ENCODE measurements at places on chromosomes 4 and X. TPM values are rescaled to one million over a fixed set of nuclear protein-coding genes. Genes with fewer than 3 reads are reported as not detected.

GRCh38 chr4:140335076-140335475 is 38.4 kb upstream of the SCOC start:
- no peak for DNase-seq

- no peak for DNase-seq
Measured at GRCh38 chr4:159069922-159070321, 33.0 kb upstream of the RAPGEF2 start.

GRCh38 chr4:36273276-36273675 is 8.1 kb upstream of the DTHD1 start:
- no peak for DNase-seq

DNA sequence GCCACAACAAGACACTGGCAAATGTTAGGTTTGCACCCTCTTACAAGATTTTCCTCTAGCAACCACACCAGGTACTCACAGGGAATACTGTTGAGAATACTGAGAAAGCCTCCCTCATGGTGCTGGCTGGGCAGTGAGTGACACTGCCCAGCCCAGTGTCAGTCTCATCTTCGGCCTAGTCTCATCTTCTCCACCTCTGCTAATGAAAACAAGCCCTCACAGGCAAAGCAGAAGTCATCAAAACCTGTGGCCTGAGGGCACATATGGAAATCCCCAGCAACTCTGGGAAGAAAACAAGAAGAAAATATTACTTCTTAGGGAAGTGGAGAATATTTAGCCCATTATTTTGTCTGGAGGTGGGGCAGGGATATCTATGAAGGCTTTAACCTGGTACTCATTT is 7.9 kb upstream of the ADAM29 start:
- no peak for DNase-seq

GRCh38 chrX:111857534-111858060 is 18.4 kb upstream of the TRPC5OS start:
- no peak for DNase-seq

GRCh38 chr4:43132010-43132582 is 239.6 kb downstream of the GRXCR1 start:
- peak; percentile 67 for DNase-seq

- no peak for DNase-seq
Measured at GRCh38 chrX:111168314-111168713, 72.3 kb downstream of the PAK3 start.

GRCh38 chrX:105822138-105823091 is at the start of gene NRK:
Gene NRK (plus strand): TSS chrX:105822539. CDS start chrX:105822846, 307 bp downstream.
- DNase-seq = no peak

GRCh38 chrX:130769835-130770234 is 133.2 kb downstream of the ENOX2 start:
- DNase-seq = no peak

DNA sequence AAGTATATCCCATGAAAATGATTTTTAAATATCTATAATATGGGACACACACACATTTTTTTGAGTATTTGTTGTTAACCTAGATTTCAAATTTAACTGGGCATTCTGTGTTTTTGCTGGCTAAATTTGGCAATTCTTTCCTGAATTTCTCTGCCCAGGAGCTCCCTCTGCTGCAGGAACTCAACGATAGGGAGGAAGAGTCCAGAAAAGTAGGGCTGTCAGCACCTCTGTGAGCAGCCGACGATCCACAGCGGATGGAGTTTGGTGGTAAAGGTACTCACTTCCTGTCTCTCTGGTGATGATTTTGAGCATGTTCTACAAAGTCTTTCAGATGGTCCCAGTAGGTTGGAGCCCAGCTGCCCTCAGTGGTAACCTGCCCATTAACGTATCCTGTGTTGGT is 23.1 kb upstream of the TMEM184C start:
- peak; percentile 25 for DNase-seq

GRCh38 chrX:23980011-23980441 is 47.0 kb downstream of the KLHL15 start:
- no peak for DNase-seq

- no peak for DNase-seq
Measured at GRCh38 chr4:137946453-137947174, 295.5 kb downstream of the SLC7A11 start.

GRCh38 chrX:134774190-134775048 is 116.1 kb upstream of the PLAC1 start:
- no peak for DNase-seq

GRCh38 chr4:105878668-105879067 is 16.6 kb upstream of the NPNT start:
- no peak for DNase-seq

GRCh38 chr4:146654687-146655520 is 16.2 kb downstream of the POU4F2 start:
- no peak for DNase-seq

DNA sequence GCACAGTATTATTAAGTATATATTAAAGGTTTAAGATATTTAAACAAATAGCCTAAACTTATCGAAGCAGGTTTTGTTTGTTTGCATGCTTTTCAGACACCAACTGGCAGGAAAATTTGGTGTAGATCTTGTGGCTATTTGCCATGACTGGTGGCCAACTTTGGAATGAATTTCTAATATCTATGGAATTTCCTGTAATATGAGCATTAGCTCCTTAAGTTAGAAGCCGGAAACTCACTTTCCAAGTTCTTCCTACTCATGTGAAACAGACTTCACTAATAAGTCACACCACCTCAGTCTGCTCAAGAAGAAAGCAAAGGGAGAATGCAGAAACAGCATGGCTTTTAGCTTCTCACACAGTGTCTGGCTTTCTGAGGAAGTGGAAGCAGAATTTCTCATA is 563.9 kb downstream of the GRXCR1 start:
- DNase-seq = no peak

DNA sequence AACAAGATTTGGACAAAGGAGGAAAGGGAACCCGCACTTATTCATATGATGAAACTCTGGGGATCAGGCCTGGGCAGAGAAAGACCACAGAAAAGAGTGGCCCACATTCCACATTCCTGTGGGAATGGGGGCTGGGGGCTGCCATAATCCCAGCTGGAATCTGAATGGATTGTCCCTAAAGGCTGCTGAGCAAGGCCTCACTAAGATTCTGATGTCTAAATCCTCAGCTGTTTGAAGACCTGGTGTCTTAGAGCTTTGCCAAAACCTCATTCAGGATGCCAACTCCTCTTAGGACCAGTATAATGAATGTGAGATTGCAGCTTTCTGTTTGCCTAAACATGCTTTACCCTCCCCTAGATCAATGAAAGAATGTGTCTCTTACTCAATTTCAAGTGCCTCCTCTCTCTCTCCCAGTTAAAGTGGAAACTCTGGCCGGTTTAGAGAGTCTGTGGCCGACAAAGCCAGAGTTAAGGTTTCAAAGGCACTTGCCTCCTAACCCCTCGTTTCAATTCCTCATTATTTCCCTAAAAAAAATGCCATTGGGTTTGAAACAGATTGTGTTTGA is 33.3 kb upstream of the GPC4 start:
- DNase-seq = no peak

DNA sequence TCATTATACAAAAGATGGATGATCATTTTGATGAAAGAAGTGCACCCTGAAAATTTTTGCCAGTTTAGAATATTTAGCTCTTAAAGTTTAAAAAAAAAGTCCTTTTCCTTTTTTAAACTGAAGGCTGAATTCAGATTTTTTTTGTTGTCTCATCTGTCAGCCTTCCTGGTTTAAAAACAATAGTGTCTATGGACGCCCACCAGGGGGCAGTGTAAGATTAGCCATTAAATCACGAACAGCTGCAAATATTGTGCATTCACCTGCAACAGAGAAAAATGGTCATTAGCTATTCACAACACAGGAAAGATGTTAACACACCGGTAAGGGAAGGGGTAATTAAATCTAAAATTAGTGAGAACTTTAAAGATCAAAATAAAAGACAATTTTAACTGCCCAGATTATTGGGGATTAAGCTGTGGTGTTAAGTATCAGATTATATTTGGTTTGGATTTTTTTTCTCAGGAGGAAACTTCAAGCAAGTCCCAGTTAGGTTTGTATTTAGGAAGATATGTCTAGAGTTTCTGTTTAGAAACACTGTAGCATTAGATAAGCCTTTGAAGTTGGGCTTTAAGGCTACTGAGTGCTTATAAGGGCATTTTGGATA is 4.4 kb upstream of the CXorf38 start:
- peak; percentile 78 for DNase-seq

GRCh38 chrX:10828640-10829039 is 208.3 kb upstream of the MID1 start:
- no peak for DNase-seq

DNA sequence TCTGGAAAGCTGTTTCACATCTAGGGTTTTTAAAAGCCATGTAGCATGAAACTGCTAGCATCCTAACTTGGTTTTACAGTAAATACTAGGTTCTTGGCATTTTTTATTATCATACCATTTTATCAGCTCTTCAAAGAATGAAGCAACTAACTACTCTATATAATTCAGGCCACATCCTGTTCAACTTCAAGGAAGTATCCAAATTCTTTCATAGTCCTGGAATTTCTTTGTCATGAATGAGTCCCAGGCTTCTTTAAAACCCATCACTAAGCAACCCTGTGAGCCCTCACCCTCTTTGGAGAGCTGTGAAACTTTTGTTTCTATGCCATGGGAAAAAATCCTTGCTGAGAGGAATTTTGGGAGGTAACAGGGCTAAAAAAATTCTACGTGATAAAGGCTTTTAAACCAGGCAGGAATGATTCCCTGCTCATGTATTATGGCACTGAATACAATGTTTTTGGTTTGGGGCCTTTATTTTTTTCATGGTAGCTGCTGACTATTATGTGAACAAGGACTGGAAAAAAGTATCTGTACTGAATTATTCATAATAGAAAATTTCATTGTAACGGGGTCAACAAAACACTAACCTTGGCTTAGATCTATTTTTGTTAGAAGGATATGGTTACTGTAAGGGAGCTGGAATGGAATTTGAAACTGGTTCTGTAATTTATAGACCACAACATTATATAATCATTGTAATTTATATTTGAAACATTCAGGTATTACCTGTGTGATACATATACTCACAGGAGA is 164.9 kb downstream of the DCTD start:
- no peak for DNase-seq

GRCh38 chr4:90542216-90542615 is 415.0 kb downstream of the CCSER1 start:
- DNase-seq = no peak

DNA sequence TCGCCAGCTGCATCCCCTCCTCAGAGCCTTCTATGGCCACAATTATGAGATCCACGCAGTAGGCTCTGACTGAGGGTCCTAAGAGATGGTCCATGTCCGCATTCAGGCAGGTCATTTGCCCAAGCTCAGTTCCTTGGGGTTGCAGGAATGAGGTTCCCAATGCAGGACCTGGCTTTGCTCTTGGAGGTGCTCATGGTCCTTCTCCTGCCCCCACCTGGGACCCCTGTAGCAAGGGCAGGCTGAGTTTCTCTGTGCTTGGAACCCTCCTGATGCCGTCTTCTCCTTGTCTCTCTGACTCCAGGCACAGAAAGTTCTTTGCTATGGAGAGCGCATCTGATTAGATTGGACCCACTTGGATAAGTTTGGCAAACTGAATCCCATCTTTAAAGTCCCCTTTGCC is 16.5 kb upstream of the SHOX start:
- DNase-seq = no peak

The MAGIX gene
- 1.5 TPM for total RNA-seq

The ZNF827 gene
- 14.8 TPM for total RNA-seq

The STK26 gene
- 60.2 TPM for total RNA-seq

The HPGDS gene
- not detected for total RNA-seq

The PASD1 gene
- not detected for total RNA-seq

The PCSK1N gene
- total RNA-seq = not detected

Data from activated CD8-positive, alpha-beta T cell treated with anti-CD3 and anti-CD28 coated beads, Interleukin-2, amount 10 ng/mL, durations not matched to agents 7 days and 5 days (primary cell).